ENCODE measurements at places on chromosomes 5 and 9. TPM values are rescaled to one million over a fixed set of nuclear protein-coding genes. Genes with fewer than 3 reads are reported as not detected.

The C1QTNF2 gene
- 0.08 TPM for total RNA-seq

The TTC33 gene
- 11.7 TPM for total RNA-seq

The KCNN2 gene
- total RNA-seq: 0.14 TPM

The HAUS6 gene
- total RNA-seq: 20.2 TPM

The FSTL4 gene
- total RNA-seq: 6.0 TPM

The KIF24 gene
- total RNA-seq: 3.7 TPM

The SLC36A1 gene
- 8.8 TPM for total RNA-seq

The IER5L gene
- total RNA-seq: 37.6 TPM

The FCN1 gene
- not detected for total RNA-seq

The OTP gene
- total RNA-seq: 0.08 TPM

The PCDHA1 gene
- total RNA-seq: 0.08 TPM

The PGM5 gene
- not detected for total RNA-seq

The ANKRD31 gene
- total RNA-seq: 0.06 TPM

The SH3RF2 gene
- total RNA-seq: 3.0 TPM

The ACTBL2 gene
- total RNA-seq: 0.05 TPM

The CCNO gene
- total RNA-seq: 5.8 TPM

The FBN2 gene
- 15.6 TPM for total RNA-seq

The BARX1 gene
- total RNA-seq: 11.2 TPM

The GABRA6 gene
- total RNA-seq: not detected

The KIAA0825 gene
- total RNA-seq: 0.71 TPM

The TAF11L10 gene
- total RNA-seq: not detected

The RNF145 gene
- 136 TPM for total RNA-seq

The TNFSF8 gene
- total RNA-seq: not detected

The BNC2 gene
- 8.1 TPM for total RNA-seq

The F12 gene
- total RNA-seq: 21.1 TPM

The CPEB4 gene
- 40.3 TPM for total RNA-seq

The PCDHGA11 gene
- not detected for total RNA-seq

The SPINK7 gene
- not detected for total RNA-seq

The CCDC180 gene
- total RNA-seq: 0.62 TPM

The CDKN2B-AS1 gene
- not detected for total RNA-seq

The ADAMTS2 gene
- total RNA-seq: 0.08 TPM

The PPP3R2 gene
- total RNA-seq: not detected

The ADAMTS12 gene
- total RNA-seq: 7.6 TPM

The ADAMTS16 gene
- 1.4 TPM for total RNA-seq

The FYB1 gene
- total RNA-seq: 9.9 TPM

The MSMP gene
- not detected for total RNA-seq

The CNTNAP3 gene
- 12.3 TPM for total RNA-seq

The TPPP gene
- total RNA-seq: 5.4 TPM

The LCN6 gene
- not detected for total RNA-seq

The GABRA1 gene
- not detected for total RNA-seq

The TSSK1B gene
- total RNA-seq: not detected

The TTC23L gene
- 0.21 TPM for total RNA-seq

The TXNDC8 gene
- total RNA-seq: not detected

The AHRR gene
- 5.4 TPM for total RNA-seq

The GLDC gene
- 14.9 TPM for total RNA-seq

The C9orf153 gene
- 0.25 TPM for total RNA-seq

The FAXDC2 gene
- 0.17 TPM for total RNA-seq

The NOL8 gene
- total RNA-seq: 29.4 TPM
